ENCODE measurements at places on chromosomes 13 and 19.

- no peak for DNase-seq
Measured at GRCh38 chr13:23778879-23779278, 110.3 kb downstream of the MIPEP start.

- DNase-seq = no peak
Measured at GRCh38 chr13:20798027-20798426, 24.3 kb upstream of the EEF1AKMT1 start.

GRCh38 chr13:25752957-25753551 is 298.8 kb downstream of the SHISA2 start:
- DNase-seq = no peak

GRCh38 chr13:91058066-91058465 is 289.4 kb upstream of the MIR17HG start:
- DNase-seq = no peak

DNA sequence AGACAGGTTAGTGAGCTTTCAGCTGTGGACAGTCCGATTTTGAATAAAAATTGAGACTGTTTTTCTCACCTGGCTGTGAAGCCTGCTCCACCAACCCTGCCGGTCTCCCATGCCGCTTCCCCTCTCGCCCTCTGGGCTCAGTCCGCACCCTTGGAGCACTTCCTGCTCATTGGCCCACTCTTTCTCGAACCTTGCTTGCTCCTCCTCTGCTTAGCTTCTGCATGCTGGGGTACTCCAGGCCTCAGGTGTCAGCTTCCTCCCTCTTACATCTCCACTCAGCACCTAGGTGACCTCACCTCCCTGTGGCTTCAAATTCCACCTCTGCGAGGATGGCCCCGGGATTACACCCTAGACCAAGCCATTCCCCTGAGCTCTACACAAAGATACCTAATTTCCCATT is 39.6 kb downstream of the C13orf42 start:
- DNase-seq = no peak

GRCh38 chr19:16327911-16328823 is 3.5 kb downstream of the KLF2 start:
- DNase-seq = no peak

DNA sequence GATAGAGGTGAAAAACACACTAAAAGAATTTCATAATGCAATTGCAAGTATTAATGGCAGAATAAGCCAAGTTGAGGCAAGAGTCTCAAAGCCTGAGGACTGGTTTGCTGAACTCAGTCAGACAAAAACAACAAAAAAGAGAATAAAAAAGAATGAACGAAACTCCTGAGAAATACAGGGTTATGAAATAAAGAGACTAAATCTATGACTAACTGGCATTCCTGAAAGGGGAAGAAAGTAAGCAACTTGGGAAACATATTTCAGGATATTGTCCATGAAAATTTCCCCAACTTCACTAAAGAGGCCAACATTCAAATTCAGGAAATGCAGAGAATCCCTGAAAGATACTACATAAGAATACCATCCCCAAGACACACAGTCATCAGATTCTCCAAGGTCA is 47.8 kb downstream of the UBL3 start:
- no peak for DNase-seq

- DNase-seq = peak; percentile 82
Measured at GRCh38 chr19:58002384-58003173, at the start of gene ZNF606. Gene ZNF606 (minus strand): TSS chr19:58002820. CDS start chr19:58001319, 1,501 bp downstream.

DNA sequence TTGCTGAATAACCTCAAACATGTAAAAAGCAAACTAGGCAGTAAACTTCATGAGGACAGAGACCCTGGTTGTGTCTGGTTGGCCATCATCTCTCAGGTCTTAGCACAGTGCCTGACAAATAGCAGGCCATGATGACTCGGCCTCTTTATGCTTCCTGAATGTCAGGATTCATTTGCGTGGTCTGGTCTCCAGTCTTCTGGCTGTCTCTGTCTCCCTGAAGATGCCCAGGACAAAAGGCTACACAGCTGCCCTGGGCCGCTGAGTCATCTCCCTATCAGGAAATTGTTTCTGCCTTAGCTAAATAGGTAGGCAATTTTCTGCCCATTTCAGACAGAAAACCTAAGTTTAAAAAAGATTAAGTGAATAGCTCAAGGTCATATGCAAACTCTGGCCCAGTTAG is 84.1 kb upstream of the FNDC3A start:
- DNase-seq = no peak

DNA sequence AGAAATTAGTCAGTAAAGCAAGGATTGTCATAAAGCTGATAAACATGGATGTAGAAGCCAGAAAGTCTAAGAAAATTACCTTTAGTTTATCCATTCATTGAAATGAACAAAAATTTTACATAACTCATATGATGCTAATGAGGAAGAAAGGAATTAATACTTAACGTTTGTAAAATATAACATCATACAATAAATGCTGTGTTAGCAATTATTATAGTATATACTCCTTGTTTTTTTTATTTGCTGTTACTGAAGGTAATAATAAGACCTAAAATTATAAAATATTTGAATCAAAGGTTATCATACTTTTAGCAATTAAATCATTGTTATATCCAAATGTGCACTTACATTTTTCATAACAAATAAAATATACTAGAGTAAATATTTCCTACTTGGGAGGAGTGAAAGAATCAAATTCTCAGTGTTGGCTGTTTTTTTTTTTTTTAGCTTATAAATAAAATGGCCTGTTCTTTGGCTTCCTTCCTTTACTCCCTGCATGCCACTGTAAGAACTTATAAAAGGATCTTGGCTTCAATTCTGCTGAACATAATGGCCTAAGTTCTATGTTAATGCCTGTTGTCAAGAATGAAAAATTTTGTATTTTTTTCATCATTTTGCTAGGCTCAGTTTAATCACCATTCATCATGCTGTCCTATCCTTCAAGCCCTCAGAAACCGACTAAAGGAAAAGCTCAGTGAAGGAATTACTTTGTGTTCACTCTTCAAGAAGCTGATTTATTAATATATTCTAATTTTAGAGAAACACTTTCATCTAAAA is 167.4 kb upstream of the SLITRK1 start:
- DNase-seq = no peak

DNA sequence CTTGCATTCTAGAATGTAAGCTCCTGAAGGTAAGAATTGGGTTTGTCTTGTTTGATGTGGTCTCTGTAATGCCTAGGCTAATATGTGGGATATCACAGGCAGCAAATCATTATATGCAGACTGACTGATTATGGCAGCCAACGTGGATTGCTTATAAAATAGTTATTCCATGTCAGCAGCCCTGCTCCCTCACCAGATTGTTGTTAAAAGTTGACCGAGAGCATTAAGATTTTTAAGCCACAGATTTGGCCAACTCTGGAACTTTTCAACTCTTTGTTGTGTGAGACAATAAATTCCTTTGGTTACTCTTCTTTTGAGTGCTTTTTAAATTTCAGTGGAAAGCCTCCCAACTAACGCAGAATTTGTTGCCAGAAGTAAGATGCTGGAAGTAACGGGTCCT is 92.6 kb upstream of the FAM216B start:
- no peak for DNase-seq

Measured in stimulated activated CD4-positive, alpha-beta T cell treated with anti-CD3 and anti-CD28 coated beads, Interleukin-12 subunit alpha, Interleukin-12 subunit beta, amount 100 ng/mL, for 4 hours (primary cell).